ENCODE measurements at places on chromosomes 12 and 14. TPM values are rescaled to one million over a fixed set of nuclear protein-coding genes. Genes with fewer than 3 reads are reported as not detected.

- no peak for DNase-seq
Observed at GRCh38 chr14:67377916-67378315, 17.8 kb downstream of the EIF2S1 start.

DNA sequence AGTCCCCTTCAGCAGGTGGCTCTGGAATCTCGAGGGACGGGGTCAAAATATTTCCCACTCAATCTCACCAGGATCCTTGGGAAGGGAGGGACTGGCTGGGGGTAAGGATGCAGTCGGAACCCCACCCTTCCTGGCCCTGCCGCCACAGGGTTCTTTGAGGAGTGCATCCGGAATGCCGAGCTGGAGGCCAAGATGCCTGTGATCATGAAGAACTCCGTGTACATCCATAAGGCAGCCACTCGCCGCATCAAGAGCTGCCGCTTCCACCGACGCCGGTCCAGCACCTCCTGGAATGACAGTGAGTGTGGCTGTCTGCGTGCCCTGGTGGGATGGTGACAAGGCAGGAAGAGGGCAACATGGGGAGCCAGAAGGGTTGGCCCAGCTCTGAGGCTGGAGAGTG lies 43.1 kb downstream of the PLEKHD1 start:
- DNase-seq, result no peak

Gene TMPRSS12
- total RNA-seq, result not detected

DNA sequence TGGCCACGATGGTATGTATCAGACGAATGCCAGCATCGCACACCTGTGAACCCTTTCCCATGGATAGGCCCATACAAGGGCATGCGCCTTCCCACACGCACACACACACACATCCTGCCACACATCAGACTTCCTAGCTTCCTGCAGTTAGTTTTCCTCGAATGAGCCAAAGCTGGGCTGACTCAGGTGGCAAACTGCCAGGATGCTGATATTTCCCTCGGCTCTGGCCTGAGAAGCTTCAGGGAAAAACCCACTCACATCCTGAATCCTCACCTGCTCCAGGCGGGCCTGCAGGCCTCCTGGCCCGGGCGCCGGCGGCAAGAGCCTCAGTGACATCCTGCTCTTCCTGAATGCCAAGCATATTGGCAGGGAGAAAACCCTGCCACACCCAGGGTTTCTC lies 22.4 kb downstream of the CALM1 start:
- peak; percentile 78 for DNase-seq

Gene ATXN7L3B
- total RNA-seq, result 20.3 TPM

GRCh38 chr14:60510254-60510950 lies 1.5 kb downstream of the SIX6 start:
- DNase-seq, result no peak

GRCh38 chr12:122421821-122422729 lies at the start of gene CLIP1:
CLIP1 (minus strand) TSS chr12:122422669; CDS start chr12:122380452, 42,217 bp downstream.
- DNase-seq, result peak; percentile 92

Gene OR4M1
- not detected for total RNA-seq

Gene CLEC1B
- not detected for total RNA-seq

DNA sequence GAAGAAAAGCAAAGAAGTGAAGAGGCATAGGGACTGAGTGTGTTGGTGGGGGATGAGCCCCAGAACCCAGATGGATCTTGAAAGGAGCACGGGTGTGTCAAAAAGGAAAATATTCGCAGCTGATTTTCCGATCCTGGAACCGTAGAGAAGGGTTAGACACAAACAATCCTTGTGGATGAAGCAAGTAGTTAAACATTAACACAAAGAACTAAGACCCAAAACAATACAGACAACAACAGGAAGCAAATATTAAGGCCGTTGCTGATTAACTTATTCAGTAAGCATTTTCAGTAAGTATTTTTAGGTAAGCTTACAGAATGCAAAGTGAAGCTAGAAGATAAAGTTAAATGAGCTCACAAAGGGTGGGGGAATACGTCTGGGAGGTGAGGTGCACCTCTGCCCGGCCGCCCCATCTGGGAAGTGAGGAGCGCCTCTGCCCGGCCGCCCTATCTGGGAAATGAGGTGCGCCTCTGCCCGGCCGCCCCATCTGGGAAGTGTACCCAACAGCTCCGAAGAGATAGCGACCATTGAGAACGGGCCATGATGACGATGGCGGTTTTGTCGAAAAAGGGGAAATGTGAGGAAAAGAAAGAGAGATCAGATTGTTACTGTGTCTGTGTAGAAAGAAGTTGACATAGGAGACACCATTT lies 62.8 kb upstream of the PRB2 start:
- no peak for DNase-seq

Gene CLBA1
- 1.3 TPM for total RNA-seq

- no peak for DNase-seq
Observed at GRCh38 chr14:69586404-69586803, 11.7 kb upstream of the CCDC177 start.

DNA sequence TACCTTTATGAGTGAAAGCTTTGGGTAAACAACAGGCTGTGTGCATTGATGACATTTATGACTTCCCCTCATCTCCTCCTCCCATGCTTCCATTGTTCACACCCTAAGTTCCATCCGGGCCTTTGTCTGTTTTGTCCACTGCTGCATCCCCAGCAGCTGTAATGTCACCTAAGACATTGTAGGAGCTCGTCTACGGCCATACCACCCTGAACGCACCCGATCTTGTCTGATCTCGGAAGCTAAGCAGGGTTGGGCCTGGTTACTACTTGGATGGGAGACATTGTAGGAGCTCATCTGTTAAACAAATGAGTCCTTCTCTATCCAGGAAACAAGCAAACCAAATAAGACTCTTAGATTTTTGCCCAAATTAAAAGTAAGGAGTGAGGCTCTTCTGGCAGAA lies 40.4 kb upstream of the SYCP3 start:
- no peak for DNase-seq

Gene LRIG3
- 4.1 TPM for total RNA-seq

DNA sequence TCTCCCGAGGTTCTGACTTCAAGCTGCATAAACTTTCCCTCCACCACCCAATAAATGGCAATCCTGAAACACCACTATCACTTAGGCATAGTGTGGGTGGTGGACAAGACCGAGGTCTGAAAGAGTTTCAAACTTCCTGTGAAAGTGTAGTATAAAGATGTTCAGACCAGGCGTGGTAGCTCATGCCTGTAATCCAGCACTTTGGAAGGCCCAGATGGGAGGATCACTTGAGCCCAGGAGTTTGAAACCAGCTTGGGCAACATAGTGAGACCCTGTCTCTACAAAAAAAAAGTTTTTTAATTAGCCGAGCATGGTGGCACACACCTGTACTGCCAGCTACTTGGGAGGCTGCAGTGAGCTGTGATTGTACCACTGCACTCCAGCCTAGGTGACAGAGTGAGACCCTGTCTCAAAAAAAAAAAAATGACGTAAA lies 61.9 kb downstream of the CCDC92 start:
- peak; percentile 12 for DNase-seq

- DNase-seq, result no peak
Observed at GRCh38 chr12:7396418-7396817, 47.5 kb downstream of the CD163L1 start.

DNA sequence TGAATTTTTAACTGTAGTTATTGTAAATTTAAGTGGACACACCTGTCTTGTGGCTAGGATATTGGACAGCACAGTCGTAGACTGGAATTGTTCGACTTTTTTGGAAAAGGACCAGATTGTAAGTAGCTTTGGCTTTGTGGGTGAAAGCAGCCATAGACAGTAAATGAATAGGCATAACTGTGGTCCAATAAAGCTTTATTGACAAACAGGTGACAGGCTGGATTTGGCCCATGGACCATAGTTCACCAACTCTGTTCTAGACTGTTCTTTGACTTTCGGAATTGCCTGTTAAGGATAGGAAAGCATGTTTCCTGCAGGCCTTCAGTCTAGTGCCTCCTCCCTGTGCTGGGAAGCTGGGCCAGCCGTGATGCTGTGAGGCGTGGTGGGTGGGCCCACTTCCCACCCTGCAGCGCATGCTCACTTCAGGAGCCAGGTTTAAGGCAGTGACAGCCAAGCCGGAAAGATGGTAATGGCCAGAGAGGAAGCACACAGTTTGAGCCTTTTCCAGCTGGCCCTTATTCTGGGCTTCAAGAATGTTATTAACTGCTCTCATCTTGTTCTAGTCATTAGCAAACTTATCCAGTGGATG lies 51.8 kb downstream of the PPP2R5C start:
- peak; percentile 53 for DNase-seq

- DNase-seq, result no peak
Observed at GRCh38 chr14:83711046-83711445, 1818.9 kb upstream of the FLRT2 start.

GRCh38 chr12:43069768-43070221 lies 480.2 kb upstream of the PRICKLE1 start:
- DNase-seq, result peak; percentile 30

DNA sequence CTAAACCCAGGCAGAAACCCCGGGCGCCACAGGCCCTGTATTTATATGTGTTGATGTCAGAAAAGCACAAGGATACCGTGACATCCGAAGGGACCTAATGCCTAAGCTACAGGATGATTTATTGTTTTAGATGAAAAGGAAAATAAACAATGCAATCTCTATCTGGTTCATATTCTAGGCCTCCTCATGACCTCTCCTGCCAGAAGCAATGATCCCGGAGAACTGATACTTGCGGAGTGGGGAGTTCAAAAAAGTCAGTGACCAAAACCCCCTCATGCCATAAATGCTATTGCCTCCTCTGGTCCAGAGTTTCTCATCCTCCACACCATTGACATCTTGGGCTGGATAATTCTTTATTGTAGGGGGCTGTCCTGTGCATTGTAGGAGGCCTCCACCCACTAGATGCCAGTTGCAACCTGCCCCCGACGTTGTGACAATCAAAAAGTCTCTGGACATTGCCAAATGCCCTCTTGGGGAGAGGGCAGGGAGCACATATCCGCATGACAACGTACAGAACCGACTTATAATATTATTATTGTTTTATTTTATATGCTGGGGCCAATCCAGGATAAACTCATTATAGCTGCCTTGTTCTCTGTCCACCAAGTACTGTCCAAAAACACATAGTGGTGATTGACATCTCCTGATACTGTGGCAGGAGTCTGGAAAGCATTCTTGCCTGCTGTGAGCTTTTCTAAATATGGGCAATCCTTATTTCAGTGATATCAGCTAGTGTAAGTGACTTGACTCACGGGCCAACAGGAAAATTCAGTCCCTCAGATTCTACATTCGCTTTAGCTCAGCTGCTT lies 1.1 kb upstream of the CSRP2 start:
- no peak for DNase-seq

DNA sequence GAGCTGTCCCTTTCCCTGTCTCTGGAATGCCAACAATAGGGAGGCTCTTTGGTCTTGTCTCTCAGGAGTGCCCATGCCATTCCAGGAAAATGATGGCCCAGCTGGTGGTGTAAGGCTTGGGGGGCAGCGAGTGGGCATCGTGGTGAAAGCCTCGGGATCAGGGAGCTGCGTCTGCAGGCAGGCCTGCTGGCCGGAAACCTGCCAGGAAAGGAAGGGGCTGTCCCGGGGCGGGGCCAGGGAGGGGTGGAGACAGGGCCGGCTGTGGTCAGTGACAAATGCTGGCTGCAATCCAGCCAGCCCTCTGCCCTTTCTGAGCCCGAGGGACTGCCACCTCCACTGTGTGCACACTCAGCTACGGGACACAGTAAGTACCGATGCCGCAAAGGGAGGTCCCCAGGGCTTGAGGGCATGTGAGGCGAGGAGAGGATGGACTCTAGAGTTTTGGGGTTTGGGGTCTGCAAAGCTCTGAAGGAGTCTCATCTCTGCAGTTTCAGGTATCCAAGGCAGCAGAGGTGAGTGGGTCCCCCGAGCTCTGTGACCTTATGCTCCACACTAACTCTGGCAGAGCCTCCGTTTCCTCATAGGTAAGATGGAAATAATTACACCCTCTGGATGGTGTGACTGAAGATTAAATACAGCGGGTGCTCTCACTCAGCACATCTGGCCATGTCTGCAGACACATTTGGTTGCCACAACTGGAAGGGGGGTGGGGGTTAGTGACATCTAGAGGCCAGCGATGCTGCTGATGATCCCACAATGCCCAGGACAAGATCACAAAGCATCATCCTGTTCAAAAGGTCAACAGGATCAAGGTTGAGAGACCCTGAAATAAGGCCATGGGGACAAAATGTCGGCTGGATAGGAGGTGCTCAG lies at the start of gene SERPINA5:
Gene SERPINA5 (plus strand): TSS at position 300 of the 873 bp plus-strand sequence. CDS start 5,937 bp downstream, outside the sequence.
- DNase-seq, result peak; percentile 84

Gene TAS2R43
- not detected for total RNA-seq

DNA sequence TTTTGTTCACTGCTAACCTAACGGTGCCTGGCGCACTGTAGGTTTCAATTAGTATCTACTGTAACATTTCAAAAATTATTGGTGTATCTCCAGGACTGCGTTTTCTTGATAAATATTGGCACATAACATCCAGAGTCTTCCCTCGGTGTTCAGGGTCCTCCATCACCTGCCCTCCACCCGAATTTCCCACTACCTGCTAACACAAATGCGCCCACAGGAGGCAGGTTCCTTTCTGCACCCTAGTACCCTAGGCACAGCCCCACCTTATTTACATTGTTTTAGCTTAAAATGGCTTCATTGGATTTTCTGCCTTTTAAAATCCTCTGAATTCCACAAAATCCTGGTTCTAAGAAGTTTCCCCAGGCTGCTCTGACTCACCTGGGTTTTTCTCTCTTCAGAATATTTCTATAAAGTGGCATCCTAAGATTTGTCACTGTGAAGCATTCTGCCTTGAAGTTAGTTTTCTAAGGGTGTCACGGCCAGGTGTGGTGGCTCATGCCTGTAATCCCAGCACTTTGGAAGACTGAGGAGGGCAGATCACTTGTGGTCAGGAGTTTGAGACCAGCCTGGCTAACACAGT lies 38.6 kb downstream of the CPM start:
- DNase-seq, result no peak

DNA sequence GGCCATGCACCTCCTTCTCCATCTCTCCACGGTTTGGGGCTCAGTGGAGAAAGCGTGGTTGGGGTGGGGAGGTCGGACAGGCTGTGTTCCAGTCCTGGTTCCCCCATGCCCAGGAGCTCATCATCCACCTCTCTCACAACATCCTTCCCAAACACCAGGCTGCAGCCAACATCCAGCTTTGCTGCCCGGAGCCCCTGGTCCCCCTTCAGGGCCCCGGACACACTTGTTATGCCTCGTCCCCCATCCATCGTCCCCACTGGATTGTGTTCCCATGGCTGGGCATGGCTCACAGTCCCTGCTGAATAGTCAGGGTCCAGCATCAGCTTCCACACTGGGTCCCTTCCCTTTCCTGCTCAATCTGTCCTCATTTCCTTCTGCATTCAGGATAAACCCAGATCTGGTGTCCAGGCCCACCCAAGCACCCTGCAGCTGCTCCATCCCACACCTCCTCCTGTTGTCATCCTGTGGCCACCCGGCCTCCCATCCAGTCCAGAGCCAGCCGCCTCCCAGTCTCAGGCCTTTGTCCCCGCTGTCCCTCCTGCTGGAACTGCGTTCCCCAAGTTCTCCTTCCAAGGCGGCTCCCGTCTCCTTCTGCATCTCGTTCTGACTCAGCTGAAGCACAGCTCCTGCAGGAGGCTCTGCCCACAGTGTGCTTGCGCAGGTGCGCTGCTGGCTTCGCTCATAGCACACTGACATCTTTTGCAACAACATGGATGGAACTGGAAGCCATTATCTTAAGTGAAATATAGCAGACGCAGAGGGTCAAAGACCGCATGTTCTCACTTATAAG lies 211.4 kb upstream of the RTL1 start:
- peak; percentile 28 for DNase-seq

- no peak for DNase-seq
Observed at GRCh38 chr14:101855958-101856357, 94.4 kb downstream of the PPP2R5C start.

Gene NTS
- not detected for total RNA-seq

- no peak for DNase-seq
Observed at GRCh38 chr14:87261621-87262020, 731.4 kb downstream of the GALC start.

GRCh38 chr14:51534610-51535011 lies 117.1 kb upstream of the FRMD6 start:
- no peak for DNase-seq

All from psoas muscle (tissue), 8 donors.